Activated CD8-positive, alpha-beta T cell treated with anti-CD3 and anti-CD28 coated beads, Interleukin-2, amount 10 ng/mL, durations not matched to agents 7 days and 5 days (primary cell): ENCODE measurements at places on chromosomes 1 and 21.

GRCh38 chr21:34801519-34802132 is 132.8 kb downstream of the CLIC6 start:
- peaks cover 14% of the 10 kb centered on the region for H3K36me3 ChIP-seq
- peaks cover 5% of the 10 kb centered on the region for H3K27me3 ChIP-seq
- H3K4me1 ChIP-seq, result peaks cover 11% of the 10 kb centered on the region

- H3K4me1 ChIP-seq, result peaks cover 4% of the 10 kb centered on the region
- no peak overlapping the region for H3K4me3 ChIP-seq
- DNase-seq, result no peak
Measured at GRCh38 chr21:36913247-36914169, 53.0 kb downstream of the HLCS start.

DNA sequence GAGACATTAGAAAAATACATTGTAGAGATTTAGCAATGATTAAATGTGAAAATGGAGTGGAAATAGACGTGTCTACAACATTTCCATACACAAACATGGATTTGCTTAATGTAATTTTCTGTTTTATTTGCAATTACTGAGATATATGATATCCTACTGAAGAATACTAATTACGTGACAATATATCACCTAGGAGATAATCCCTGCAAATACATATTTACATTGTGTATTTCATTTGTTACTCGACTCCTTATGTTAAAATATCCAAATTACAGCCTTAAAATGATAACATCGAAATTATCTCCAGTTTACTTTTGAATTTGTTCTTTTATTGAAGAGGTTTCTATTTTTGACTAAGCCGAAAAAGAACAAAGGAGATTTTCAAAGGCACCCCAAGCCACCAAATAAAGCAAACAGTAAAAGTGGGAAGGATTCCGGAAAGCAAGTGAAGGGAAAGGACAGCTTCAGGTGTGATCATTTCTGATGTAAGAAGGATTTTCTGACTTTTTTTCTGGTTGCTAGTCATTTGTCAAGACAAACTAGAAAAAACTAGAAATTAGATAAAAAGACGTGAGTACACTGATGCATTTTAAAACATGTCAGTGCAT is 7.9 kb downstream of the LHX4 start:
- H3K4me1 ChIP-seq, result peaks cover 13% of the 10 kb centered on the region
- no peaks in the 10 kb centered on the region for H3K36me3 ChIP-seq
- peaks cover 82% of the 10 kb centered on the region for H3K27me3 ChIP-seq
- no peak for DNase-seq
- no peak overlapping the region for H3K4me3 ChIP-seq

- H3K4me1 ChIP-seq, result peaks cover 75% of the 10 kb centered on the region
- DNase-seq, result peak; percentile 91
- peak within 1 kb of the TSS; percentile 84 for H3K4me3 ChIP-seq
- H3K36me3 ChIP-seq, result peaks cover 33% of the 10 kb centered on the region
- peak within 1 kb of the TSS; percentile 99 for H3K27ac ChIP-seq
- H3K27me3 ChIP-seq, result no peaks in the 10 kb centered on the region
Measured at GRCh38 chr1:113871597-113872113, at the start of gene PTPN22. PTPN22 (minus strand) TSS chr1:113871712.

- H3K4me1 ChIP-seq, result peaks cover 41% of the 10 kb centered on the region
- DNase-seq, result peak; percentile 100
- H3K36me3 ChIP-seq, result no peaks in the 10 kb centered on the region
- peaks cover 28% of the 10 kb centered on the region for H3K27me3 ChIP-seq
Measured at GRCh38 chr1:24744911-24745710, at the start of gene CLIC4. CLIC4 (plus strand) TSS chr1:24745447; CDS start chr1:24745554, 107 bp downstream.
